ENCODE measurements at places on chromosomes 1 and 21.
A peak's percentile ranks its signal among the peaks of the same experiment; 100 is the strongest.

- no peak for DNase-seq
Observed at GRCh38 chr1:89022167-89022959, at the start of gene GBP3. Gene GBP3, minus strand, starts transcription at chr1:89022866. Its CDS starts 2,145 bp downstream, at chr1:89020721.

GRCh38 chr1:111956155-111956771 is 33.2 kb downstream of the KCND3 start:
- DNase-seq: no peak

DNA sequence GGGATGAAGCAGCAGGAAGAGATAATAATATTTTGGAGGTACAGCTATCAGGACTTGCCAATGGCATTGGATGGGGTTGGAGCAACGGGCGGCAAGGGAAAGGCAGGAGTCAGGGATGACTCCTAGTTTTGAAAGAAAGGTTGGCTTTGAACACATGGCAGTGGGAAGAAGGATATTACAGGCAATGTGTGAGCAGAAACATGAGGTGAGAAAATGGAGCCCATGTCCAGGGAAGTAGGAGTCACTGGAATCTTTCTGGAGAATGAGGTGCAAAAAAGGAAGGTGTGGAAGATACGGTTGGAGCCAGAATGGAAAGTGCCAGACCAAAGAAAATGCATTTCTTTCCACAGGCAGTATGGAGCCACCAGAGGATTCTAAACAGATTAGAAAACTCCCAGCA is 288.5 kb upstream of the KAZN start:
- DNase-seq: no peak

DNA sequence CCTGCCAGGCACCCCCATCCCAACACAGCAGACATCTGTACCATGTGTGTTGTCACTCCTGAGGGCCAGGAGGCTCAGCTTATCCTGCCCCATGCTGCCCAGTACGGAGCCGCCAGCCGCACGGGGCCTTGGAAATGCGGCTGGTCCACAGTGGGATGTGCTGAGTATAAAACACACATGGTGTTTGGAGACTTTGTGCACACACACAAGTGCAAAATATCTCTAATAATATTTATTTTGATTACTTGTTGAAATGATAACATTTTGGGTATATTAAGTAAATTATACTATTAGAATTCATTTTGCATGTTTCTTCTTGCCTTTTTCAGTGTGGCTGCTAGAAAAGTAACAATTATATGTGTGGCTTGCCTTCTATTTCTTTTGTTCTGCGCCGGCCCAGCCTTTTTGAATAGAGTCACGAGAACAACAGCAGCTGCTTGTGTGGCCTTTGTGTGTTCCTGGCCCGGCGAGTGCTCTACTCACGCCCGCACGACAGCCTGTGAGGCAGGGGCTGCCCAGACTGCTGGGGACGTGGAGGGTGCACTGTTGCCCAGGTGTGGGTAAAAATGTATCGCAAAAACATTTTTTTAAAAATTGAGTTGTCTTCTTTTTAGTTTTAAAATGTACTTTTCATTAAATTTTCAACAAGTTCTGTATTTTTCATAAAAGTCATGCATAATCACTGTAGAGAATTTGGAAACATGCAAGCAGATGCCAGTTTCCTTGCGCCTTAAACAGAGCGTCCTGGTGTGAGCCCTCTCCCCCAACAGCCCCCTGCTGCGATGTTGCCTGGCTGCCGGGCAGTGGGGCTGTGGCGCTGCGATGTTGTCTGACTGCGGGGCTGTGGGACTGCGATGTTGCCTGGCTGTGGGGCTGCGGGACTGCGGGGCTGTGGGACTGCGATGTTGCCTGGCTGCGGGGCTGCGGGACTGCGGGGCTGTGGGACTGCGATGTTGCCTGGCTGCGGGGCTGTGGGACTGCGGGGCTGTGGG is 35.5 kb downstream of the COQ8A start:
- DNase-seq: no peak

- no peak for DNase-seq
Observed at GRCh38 chr21:41815652-41816582, 49.1 kb upstream of the RIPK4 start.

DNA sequence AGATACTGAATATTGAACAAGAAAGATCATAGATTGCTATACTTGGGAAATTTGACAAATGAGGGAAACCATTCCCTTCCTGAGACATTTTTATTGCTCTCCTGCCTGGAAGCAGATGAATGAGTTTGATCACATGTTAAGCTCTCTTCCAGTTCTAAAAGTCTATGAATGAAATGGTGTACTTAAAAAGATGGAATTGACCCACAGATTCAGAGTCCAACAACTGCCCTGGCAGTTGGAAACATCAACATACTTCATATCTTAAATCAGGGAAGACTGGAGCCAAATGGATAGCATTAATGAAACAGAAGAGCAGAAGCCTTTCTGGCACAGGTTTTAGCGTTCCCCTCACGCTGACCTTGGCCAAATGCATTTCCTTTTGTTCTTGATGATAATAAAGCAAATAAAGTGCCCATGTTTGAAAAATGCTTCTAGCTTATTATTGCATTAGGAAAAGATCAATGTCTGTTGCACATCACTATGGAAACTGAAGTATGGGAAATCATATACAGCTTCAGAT is 142.6 kb downstream of the ESRRG start:
- no peak for DNase-seq

DNA sequence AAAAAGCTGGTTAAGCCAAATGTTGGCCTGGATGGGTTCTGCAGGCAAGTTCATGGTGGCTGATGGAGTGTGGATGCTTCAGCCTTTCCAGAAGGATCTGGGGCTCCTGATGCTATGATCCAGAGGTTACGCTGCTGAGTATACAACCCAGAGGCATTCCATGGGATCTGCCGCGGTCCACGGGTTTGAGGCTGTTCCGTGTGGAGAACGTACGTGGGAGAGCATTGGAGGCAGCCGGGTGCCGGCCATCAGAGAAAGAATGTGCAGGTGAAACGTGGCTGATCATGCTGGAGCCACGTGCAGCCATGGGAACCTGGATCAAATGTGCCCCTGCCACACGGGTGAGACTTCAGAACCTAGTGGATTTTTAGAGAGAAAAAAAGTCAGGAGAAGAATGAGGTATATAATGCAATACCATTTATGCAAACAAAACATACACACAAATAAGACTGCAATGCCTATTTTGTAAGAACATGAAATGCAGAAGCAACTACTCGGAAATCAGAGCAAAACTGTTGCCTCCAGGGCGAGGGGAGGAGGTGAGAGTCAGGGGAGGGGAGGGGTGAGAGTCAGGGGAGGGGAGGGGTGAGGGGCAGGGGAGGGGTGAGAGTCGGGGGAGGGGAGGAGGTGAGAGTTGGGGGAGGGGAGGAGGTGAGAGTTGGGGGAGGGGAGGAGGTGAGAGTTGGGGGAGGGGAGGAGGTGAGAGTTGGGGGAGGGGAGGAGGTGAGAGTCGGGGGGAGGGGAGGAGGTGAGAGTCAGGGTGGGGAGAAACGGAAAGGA is 116.5 kb upstream of the C1orf174 start:
- DNase-seq: no peak

- no peak for DNase-seq
Observed at GRCh38 chr1:54224233-54224632, 24.3 kb downstream of the MRPL37 start.

GRCh38 chr1:59545830-59546229 is 248.9 kb downstream of the FGGY start:
- DNase-seq: no peak

- no peak for DNase-seq
Observed at GRCh38 chr1:95384567-95384966, 150.6 kb downstream of the RWDD3 start.

DNA sequence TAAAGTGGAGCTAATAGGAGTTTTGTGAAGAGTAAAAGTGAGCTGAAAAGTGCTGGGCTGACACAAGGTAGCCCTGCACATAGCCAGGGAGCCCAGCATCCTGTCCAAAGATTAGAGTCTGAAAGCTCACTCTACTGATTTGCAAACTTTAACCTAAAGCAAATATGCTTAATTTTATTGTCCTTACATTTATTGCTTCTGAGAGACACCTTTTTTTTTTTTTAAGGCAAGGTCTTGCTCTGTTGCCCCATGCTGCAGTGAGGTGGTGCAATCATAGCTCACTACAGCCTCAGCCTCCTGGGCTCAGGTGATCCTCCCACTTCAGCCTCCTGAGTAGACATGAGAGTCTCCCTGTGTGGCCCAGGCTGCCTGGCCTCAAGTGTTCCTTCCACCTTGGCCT is 16.5 kb downstream of the MGST3 start:
- DNase-seq: no peak

DNA sequence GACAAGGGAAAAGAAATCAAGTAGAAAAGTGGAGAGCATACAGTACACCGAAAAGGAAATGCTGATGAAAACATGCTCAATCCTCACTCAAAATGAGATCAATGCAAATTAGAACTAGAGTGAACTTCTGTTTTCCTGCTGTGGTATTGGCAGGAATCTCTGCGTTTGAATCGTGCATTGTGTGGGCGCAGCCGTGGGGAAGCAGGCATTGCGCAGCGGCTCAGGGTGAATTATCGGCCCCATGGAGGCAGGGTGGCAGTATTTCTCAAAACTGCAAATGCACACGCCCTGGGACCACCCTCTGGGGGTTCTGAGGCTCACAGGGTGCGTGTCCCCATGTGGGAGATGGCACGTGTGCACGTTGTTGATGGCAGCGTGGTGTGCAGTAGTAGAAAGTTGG is 140.6 kb downstream of the PEX14 start:
- DNase-seq: no peak

DNA sequence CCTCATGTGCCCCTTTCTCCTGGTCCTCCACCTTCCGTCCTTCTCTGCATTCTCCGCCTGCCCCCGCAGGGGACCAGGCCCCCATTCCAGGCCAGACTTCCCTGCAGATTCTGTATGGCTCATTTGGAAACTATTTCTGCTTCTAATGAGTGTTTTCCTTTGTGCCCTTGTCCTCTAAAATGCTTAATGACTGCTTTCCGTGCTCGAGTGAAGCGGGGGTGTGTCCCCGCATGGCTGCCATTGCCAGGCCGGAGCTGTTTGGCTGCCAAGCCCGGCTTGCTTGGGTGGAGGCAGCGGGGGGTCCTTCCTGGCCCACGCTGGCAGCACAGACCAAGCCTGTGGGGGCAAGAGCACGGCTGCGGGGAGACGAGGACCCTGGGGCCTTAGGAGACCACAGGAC is 299.3 kb upstream of the VAMP3 start:
- no peak for DNase-seq

GRCh38 chr1:53087332-53088285 is 25.6 kb downstream of the PODN start:
- DNase-seq: no peak

GRCh38 chr1:36457691-36458090 is 6.5 kb downstream of the MRPS15 start:
- DNase-seq: no peak

- no peak for DNase-seq
Observed at GRCh38 chr1:43337588-43337987, at the start of gene MPL. Gene MPL, plus strand, starts transcription at chr1:43337818. Its CDS starts 31 bp downstream, at chr1:43337849.

DNA sequence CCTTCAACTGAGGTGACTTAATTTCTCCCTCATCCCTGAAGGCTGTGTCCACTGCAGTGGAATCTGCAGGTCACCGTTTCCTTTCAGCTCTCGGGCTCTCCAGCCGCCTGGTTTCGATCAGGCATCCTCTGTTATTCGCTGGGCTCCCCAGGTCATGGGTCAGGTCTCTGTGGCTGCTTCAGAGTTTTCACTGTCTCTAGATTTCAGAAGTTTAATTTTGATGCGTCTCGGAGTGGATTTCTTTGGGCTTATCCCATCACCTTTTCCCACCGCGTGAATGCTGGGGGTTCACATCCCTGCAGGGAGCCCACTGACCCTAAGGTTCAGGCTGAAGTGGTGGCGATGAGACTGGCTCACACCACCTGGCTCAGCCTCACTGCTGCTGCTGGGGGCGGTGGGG is 3.3 kb downstream of the ACTRT2 start:
- no peak for DNase-seq

- DNase-seq: no peak
Observed at GRCh38 chr1:27934818-27935549, at the start of gene SMPDL3B. Gene SMPDL3B, plus strand, starts transcription at chr1:27935000. Its CDS starts 184 bp downstream, at chr1:27935184.

- no peak for DNase-seq
Observed at GRCh38 chr1:88462096-88462487, 222.0 kb upstream of the PKN2 start.

GRCh38 chr1:150881331-150882070 is 5.1 kb upstream of the ARNT start:
- DNase-seq: no peak

DNA sequence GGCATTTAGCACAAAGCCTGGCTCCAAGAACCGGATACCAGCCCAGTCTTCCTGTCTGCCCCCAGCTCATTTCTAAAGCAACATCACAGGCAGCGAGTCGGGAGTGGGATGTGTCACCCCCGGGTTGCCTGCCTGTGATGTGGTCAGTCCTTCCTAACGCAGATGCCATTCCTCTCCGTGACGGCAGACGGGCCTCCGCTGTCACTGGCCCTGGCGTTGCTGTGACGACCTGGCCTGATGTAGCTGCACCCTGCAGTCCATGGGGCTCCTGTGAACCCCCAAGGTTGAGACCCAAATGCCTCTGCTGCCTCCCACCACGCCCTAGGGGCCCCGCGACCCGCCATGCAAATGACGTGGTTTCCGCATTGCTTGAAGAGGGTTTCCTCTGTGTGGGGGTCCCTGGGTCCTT is 12.3 kb downstream of the TNFRSF1B start:
- peak; percentile 73 for DNase-seq

GRCh38 chr1:43797891-43798290 is 90.6 kb downstream of the ST3GAL3 start:
- DNase-seq: no peak

GRCh38 chr1:60402816-60403215 is 329.2 kb upstream of the C1orf87 start:
- no peak for DNase-seq

GRCh38 chr1:215023155-215023832 is 59.2 kb upstream of the KCNK2 start:
- DNase-seq: no peak

- no peak for DNase-seq
Observed at GRCh38 chr1:156102633-156103511, 11.6 kb upstream of the LMNA start.

DNA sequence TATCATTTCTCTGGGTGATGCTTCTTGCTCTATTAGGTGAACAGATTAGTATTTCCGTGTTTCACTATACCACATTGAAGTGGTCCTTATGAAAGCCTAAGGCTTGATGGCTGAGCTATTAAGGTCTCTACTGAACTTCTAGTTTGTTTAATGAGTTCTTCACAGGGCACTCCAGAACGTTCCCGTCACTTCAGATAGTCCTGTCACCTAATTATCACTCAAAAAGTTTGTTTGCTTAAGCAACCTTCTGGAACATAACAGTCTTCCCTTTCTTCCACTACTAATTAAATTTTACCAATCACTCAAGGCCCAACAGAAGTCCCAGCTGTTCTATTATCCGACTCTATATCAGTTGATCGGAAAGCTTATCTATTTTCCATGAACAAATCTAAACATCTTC is 104.6 kb upstream of the ZC3H11B start:
- DNase-seq: no peak

GRCh38 chr1:239795304-239795703 is 296.4 kb upstream of the FMN2 start:
- no peak for DNase-seq

- DNase-seq: no peak
Observed at GRCh38 chr1:225882694-225883615, 775 bp upstream of the TMEM63A start.

GRCh38 chr1:205797168-205797567 is 15.8 kb downstream of the SLC41A1 start:
- no peak for DNase-seq

GRCh38 chr1:226728448-226728847 is 10.6 kb downstream of the ITPKB start:
- no peak for DNase-seq

GRCh38 chr1:201406831-201407406 is 7.8 kb upstream of the LAD1 start:
- no peak for DNase-seq

- peak; percentile 40 for DNase-seq
Observed at GRCh38 chr1:111481387-111482221, 7.8 kb downstream of the C1orf162 start.

All from activated CD4-positive, alpha-beta T cell treated with anti-CD3 and anti-CD28 coated beads for 24 hours (primary cell).